ENCODE measurements at places on chromosomes 12 and 14. TPM values are rescaled to one million over a fixed set of nuclear protein-coding genes. Genes with fewer than 3 reads are reported as not detected.

GRCh38 chr12:120249875-120250795 lies 15.4 kb downstream of the PXN start:
- H3K27ac ChIP-seq, result peak overlapping the region; percentile 90
- peaks cover 98% of the 10 kb centered on the region for H3K4me1 ChIP-seq
- DNase-seq, result no peak
- H3K27me3 ChIP-seq, result no peaks in the 10 kb centered on the region
- peak overlapping the region; percentile 23 for H3K4me3 ChIP-seq
- H3K36me3 ChIP-seq, result peaks cover under 1% of the 10 kb centered on the region

DNA sequence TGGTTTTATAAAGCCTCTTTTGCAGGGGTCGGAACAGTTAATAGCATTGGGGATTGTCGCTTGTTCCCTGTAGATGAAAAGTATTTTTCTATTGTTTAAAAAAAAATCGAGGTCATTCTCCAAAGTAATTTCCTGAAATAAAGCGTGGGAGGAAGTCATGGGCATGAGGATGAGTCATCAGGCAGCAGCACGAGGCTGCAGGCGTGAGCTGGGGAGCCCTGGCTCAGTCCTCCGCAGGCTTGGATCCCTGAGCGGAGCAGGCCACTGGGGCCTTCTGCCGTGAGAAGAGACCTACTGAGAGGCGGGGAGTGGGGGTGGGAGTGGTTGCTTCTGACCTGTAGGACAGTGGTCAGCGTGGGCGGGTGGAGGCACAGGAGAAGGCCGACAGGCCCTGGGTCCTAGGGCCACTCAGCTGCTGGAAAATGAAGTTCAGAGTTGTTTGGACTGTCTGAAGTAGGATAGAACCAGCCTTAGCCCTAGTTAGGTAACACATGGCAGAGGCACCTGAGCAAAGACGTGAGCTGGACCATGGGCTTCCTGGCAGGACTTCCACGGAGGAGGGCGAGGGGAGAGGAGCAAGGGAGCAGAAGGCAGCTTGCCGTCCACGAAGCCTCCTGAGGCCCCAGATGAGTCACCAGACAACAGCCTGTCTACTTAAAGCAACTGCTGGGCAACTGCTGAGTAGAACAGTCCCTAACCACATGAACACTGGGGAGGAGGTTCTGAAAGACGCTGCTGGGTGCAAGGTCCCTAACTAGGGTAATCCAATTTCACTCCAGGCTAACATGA lies 21.1 kb upstream of the LGALS3 start:
- H3K27ac ChIP-seq, result peak overlapping the region; percentile 88
- DNase-seq, result peak; percentile 96
- peaks cover 59% of the 10 kb centered on the region for H3K4me1 ChIP-seq
- peak overlapping the region; percentile 20 for H3K4me3 ChIP-seq
- H3K27me3 ChIP-seq, result no peaks in the 10 kb centered on the region

- no peak overlapping the region for H3K4me3 ChIP-seq
- peaks cover 24% of the 10 kb centered on the region for H3K4me1 ChIP-seq
- peak overlapping the region; percentile 17 for H3K27ac ChIP-seq
- H3K27me3 ChIP-seq, result no peaks in the 10 kb centered on the region
- H3K36me3 ChIP-seq, result no peaks in the 10 kb centered on the region
- no peak for DNase-seq
Measured at GRCh38 chr12:52207106-52207505, 15.3 kb upstream of the KRT80 start.

- no peaks in the 10 kb centered on the region for H3K27me3 ChIP-seq
- no peak overlapping the region for H3K27ac ChIP-seq
- H3K4me1 ChIP-seq, result peaks cover 6% of the 10 kb centered on the region
- H3K36me3 ChIP-seq, result no peaks in the 10 kb centered on the region
Measured at GRCh38 chr14:95664066-95664465, 22.2 kb upstream of the TCL1B start.

GRCh38 chr14:24938593-24938992 lies 111.4 kb downstream of the STXBP6 start:
- H3K36me3 ChIP-seq, result no peaks in the 10 kb centered on the region
- DNase-seq, result no peak
- H3K4me1 ChIP-seq, result peaks cover 36% of the 10 kb centered on the region
- H3K4me3 ChIP-seq, result no peak overlapping the region
- no peak overlapping the region for H3K27ac ChIP-seq

DNA sequence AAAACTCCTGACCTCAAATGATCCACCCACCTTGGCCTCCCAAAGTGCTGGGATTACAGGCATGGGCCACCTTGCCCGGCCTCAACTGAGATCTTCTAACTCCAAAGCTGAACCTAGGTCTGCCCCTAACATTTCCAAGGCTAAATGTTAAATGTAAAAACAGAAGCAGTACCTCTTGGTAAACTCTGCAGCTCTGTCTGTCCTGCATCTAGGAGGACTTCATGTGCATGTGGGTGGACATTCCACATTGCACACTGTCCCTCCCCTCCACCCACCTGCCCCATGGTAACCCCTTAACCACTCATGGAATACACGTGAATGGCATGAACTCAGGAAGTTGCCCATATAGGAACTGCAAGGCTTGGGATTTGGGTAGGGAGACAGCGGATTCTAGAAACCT lies 33.1 kb downstream of the SNX6 start:
- H3K27me3 ChIP-seq, result no peaks in the 10 kb centered on the region
- H3K4me1 ChIP-seq, result no peaks in the 10 kb centered on the region
- no peak overlapping the region for H3K4me3 ChIP-seq
- no peak overlapping the region for H3K27ac ChIP-seq
- no peak for DNase-seq

DNA sequence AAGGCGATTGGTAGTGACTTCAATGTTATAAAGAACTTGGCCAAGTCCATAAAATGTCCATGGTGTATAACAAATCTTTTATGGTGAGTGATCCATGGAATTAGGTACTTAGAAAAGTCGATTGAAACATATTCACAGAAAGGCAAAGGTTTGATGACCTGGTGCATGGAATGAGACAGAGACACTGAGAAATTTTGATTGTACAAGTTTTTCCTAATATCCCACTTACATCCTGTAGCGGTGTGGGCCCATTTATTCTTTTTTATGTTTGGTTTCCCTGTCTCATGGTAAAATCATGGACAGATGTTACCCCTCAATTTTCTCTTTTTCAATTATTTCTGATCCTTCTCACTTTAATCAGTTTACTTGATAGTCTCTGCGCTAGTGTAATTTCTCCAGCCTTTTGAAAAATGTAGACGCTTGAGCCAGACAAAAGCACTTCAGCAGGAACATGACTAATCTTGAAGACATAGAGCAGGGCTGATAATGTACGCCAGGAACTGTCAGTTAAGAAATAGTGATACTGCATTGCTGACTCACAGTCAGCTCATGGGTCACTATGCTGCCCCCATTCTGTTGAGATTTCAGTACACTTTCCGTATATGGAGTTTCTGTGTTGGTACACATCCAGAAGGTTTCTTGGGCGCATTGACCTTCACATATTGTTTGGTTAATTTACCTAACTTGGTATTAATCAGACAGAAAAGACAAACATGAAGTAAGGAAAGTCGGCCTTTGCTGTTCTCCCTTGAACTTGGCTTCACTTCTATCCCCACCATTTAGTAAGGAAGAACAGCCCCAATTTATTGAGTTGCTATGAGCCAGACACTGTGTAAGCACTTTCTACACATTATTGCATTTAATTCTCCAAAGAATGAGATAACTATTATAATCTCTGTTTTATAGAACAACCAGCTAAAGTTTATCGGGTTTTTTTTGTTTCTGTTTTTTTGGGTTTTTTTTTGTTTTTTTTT lies 841.7 kb downstream of the DIO2 start:
- H3K36me3 ChIP-seq, result no peaks in the 10 kb centered on the region
- peak overlapping the region; percentile 60 for H3K27ac ChIP-seq
- H3K4me1 ChIP-seq, result peaks cover 30% of the 10 kb centered on the region
- H3K4me3 ChIP-seq, result no peak overlapping the region
- no peaks in the 10 kb centered on the region for H3K27me3 ChIP-seq

- no peak overlapping the region for H3K27ac ChIP-seq
- peaks cover 12% of the 10 kb centered on the region for H3K4me1 ChIP-seq
- H3K27me3 ChIP-seq, result no peaks in the 10 kb centered on the region
- H3K36me3 ChIP-seq, result peaks cover 81% of the 10 kb centered on the region
- no peak for DNase-seq
- no peak overlapping the region for H3K4me3 ChIP-seq
Measured at GRCh38 chr14:91215381-91215780, 29.1 kb downstream of the GPR68 start.

DNA sequence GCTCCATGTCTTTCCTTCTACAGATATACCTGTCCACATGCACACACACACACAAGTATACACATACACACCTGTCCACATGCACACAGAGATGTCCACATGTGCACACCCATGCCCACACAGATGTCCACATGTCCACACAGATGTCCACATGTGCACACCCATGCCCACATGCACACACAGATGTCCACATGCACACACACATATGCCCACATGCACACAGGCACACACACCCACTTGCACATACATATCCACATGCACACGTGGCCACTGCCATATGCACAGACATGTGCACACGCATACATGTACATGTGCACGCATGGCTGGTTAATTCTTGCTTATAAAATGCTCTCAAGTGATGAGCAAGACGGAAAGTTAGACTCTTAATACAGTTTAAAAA lies 32.2 kb downstream of the ELK3 start:
- no peak for DNase-seq
- H3K27me3 ChIP-seq, result no peaks in the 10 kb centered on the region
- H3K4me1 ChIP-seq, result peaks cover 57% of the 10 kb centered on the region
- peak overlapping the region; percentile 65 for H3K27ac ChIP-seq

DNA sequence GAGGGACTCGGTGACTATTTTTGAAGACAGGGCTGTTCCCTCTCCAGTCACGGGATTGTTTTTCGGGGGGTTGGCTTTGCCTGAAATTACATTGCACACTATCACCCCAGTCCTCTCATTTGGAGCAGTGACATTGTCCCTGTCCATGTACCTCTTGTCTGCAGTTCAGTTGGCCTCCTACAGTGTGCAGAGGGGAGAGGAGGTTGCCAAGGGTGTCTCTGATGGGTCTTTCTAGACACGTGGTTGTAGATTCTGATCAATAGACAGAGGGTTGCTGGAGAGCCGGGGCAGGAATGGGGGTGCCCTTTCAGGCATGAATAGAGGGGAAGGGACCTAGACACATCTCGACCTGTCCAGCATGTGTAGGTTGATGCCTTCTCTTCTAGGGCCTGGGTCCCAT lies 1.2 kb downstream of the TMEM120B start:
- peaks cover 53% of the 10 kb centered on the region for H3K4me1 ChIP-seq
- no peaks in the 10 kb centered on the region for H3K36me3 ChIP-seq
- DNase-seq, result no peak
- H3K4me3 ChIP-seq, result peak overlapping the region; percentile 82
- H3K27ac ChIP-seq, result peak overlapping the region; percentile 84

DNA sequence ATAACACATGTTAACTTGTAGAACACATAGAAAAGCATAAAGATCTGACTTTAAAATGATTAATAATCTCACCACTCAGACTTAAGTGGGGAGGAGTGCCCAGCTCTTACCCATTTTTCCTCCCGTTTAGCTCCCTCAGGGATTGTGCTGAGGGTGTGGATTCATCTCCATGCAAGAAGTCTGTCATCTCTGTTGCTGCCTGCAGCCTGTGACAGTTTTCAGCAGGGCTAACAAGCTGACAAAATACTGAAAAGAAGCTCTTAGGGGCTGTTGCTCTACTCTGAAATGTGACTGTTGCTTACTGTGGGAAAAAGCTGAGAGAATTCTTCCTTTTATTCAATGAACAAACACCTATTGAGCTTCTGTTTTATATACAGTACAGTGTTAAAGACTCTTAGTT lies 216.2 kb downstream of the CPNE8 start:
- H3K4me3 ChIP-seq, result no peak overlapping the region
- H3K36me3 ChIP-seq, result no peaks in the 10 kb centered on the region
- no peaks in the 10 kb centered on the region for H3K4me1 ChIP-seq

- H3K36me3 ChIP-seq, result no peaks in the 10 kb centered on the region
- peak overlapping the region; percentile 7 for H3K27ac ChIP-seq
- no peak for DNase-seq
- H3K4me3 ChIP-seq, result no peak overlapping the region
- H3K4me1 ChIP-seq, result peaks cover 36% of the 10 kb centered on the region
Measured at GRCh38 chr14:55306938-55307589, 35.8 kb downstream of the FBXO34 start.

- DNase-seq, result no peak
- H3K36me3 ChIP-seq, result no peaks in the 10 kb centered on the region
- no peaks in the 10 kb centered on the region for H3K4me1 ChIP-seq
- H3K4me3 ChIP-seq, result no peak overlapping the region
Measured at GRCh38 chr12:12068751-12069150, 2.0 kb upstream of the BCL2L14 start.

DNA sequence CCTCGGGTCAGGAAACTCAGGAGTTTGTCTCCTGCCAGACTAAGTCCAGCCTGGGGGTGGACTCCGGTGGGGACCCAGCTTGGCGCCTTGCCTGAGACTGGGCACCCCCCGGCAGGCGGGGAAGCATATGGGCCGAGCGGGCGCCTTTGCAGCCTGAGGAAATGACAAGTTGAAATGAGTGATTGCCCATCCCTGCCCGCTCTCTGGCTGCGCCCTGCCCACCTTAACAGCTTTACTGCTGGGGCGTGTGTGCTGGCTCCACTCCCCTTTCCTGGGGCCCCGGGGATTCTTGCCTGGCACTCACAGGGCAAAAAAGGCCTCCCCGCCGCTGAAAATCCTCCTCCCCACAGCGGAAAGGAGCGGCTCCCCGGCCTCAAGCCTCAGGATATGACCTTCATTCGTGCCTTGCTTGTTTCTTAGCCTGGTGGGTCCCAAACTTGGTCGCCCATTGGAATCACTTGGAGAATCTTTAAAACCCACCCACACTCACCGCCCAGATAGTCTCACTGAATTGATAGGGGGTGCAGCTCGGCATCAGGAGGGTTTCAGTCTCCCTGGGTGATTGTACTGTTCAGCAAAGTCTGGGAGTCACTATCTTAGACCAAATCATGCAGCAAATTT lies 1.5 kb downstream of the RFLNA start:
- no peak overlapping the region for H3K4me3 ChIP-seq
- DNase-seq, result no peak
- peaks cover 6% of the 10 kb centered on the region for H3K27me3 ChIP-seq
- H3K27ac ChIP-seq, result no peak overlapping the region
- H3K36me3 ChIP-seq, result no peaks in the 10 kb centered on the region
- peaks cover 31% of the 10 kb centered on the region for H3K4me1 ChIP-seq

The MFAP5 gene
- 105 TPM for total RNA-seq

The PROX2 gene
- total RNA-seq, result not detected

The MIP gene
- not detected for total RNA-seq

The DNAJC22 gene
- 0.34 TPM for total RNA-seq

The CCDC184 gene
- 2.1 TPM for total RNA-seq

The APOF gene
- not detected for total RNA-seq

The HNF1A gene
- total RNA-seq, result not detected

The PLCZ1 gene
- total RNA-seq, result not detected

The KRT1 gene
- not detected for total RNA-seq

The OAS1 gene
- total RNA-seq, result 10.4 TPM

The SIX6 gene
- total RNA-seq, result not detected

The MSI1 gene
- total RNA-seq, result 0.19 TPM

The FOXA1 gene
- 0.17 TPM for total RNA-seq

All from esophagus muscularis mucosa (tissue), 4 donors.